SJSA1 (cell line): ENCODE measurements at places on chromosomes 2 and 18.

- no peak for DNase-seq
Measured at GRCh38 chr18:57831597-57832377, 28.7 kb upstream of the ATP8B1 start.

- no peak for DNase-seq
Measured at GRCh38 chr2:175342085-175342484, 160.6 kb upstream of the ATP5MC3 start.

- DNase-seq: no peak
Measured at GRCh38 chr18:78090584-78090983, 840.9 kb downstream of the GALR1 start.

- peak; percentile 69 for DNase-seq
Measured at GRCh38 chr2:190578158-190579057, 43.9 kb upstream of the NEMP2 start.

- no peak for DNase-seq
Measured at GRCh38 chr18:72692086-72692485, 147.9 kb upstream of the CBLN2 start.

GRCh38 chr2:219042750-219043149, 1.4 kb upstream of the CFAP65 start:
- DNase-seq: no peak

DNA sequence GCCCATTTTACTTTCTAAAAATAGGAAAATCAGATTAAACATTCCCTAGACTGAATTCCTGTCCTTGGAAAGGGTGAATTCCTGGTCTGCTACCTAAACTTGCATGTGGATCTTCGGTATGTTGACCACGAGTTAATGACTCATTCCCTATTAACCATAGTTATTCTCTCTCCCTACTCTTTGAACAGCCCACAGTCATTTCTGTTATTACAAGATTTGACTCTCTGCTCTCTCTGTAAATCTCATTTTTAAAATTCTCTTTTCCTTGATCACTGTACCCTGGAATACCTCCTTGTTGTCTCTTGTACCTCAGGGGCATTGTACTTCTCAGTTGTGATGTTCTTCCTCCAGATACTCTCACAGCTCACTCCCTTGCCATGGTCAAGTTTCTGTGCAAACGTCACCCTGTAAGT, 92.0 kb upstream of the GULP1 start:
- DNase-seq: no peak

GRCh38 chr2:109659396-109660045, 45.4 kb downstream of the SOWAHC start:
- DNase-seq: no peak

DNA sequence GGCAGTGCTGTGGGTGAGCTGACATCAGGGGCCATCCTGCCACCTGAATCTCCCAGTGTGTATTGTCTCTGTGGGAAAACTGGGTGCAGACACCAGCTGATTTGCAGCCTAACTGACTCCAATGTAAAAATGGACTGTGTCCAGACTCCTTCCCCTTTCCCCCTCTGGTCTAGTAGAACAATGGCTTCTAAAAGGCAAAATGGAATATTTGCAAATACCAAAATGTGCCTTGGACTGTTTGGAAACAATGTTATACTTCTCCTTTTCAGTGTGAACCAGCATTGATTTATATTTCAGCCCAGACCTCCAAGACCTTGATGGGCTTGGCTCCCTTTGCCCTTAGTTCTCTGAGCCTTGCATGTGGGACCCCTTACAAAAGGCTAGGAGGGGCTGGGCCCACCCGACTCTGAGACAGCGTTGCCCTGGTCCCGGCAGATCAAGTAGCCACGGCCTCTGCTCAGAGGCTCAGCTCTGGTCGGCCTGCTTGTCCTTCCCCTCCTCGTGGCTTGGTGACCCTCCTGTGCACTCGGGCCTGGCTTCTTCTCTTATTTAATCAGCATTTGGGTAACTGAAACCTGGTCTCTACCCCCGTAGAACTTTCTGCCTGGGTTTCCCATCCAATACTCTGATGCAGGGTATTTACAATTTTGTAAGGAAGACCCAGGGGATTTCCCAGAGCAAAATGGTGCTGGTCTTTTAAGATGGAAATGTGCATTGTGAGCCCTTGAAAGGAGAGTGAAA, 18.0 kb upstream of the ACKR3 start:
- no peak for DNase-seq

- peak; percentile 65 for DNase-seq
Measured at GRCh38 chr2:177543007-177543760, 150.6 kb downstream of the AGPS start.

- no peak for DNase-seq
Measured at GRCh38 chr18:54766634-54767033, 61.6 kb upstream of the RAB27B start.

GRCh38 chr2:117523267-117523666, 291.2 kb upstream of the DDX18 start:
- DNase-seq: no peak

- DNase-seq: no peak
Measured at GRCh38 chr2:208371634-208371935, 35.0 kb upstream of the PTH2R start.

- DNase-seq: peak; percentile 52
Measured at GRCh38 chr18:58998401-58999203, 133.9 kb downstream of the ZNF532 start.

DNA sequence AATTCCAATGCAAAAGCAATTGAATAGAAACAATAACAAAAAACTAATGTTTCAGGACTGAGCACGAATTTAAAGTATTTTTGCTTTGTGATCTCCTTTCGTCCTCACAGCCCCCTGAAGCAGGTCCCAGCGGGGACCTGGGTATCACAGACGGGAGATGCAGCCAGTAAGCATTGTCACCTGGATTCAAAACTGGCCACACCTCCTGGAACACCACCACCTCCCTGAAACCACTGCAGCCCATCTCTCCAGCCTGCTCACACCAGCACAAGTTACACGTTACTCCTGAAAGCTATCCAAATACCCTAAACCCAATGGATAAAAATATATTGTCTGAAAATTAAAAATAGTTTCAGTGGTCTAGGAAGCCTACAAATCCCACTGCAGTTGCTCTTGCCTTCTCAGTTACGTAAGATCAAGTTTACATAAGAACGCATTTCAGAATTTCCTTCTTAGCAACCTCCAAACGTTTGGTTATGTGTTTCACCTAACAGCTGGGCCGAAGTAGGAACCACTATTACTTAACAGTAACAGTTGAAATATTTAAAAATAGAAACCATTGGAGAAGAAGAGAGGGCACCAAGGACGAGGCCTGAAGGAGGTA, 178.0 kb downstream of the HDAC4 start:
- DNase-seq: no peak

GRCh38 chr2:109214651-109215371, 85.8 kb downstream of the SH3RF3 start:
- DNase-seq: no peak

DNA sequence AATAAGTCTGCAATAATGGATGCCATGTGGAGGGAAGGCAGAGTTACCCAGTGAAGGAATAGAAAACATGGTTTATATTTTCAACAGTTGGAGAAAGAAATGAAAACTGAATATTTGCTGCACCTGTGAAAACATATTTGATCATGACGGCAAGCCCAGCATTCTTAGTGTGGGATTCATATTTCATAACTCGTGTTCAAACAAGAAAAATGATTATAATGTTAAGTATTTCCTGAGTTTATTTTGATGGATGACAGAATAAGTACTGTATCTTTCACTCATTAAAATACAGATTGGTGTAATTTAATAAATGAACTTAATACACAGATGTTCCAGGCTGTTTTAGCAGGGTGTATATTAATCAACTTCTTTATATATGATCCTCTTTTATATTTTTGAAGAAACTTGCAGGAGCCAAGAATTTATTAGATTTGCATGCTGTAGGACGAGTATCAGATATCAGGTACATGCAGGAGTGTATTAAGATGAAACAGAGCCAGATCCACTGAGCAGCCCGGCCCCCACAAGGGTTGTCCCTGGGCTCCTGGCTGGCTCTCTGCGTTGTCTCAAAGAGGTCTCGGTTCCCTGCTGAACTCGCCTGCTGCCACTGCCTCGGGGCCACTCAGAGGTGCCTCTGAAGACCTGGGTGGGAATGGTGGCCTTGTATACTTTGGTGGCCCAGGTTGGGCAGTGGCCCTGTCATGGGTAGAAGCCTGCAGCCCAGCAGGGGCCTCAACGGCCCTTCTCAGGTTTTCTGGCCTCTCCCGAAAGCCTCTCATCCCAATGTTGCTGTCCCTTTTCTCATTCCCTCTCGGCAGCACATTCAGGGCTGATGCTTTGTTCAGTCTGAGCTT, 95.0 kb upstream of the LDAH start:
- no peak for DNase-seq

- DNase-seq: no peak
Measured at GRCh38 chr2:119857742-119858141, 98.0 kb downstream of the PTPN4 start.

GRCh38 chr2:86441392-86441881, 266 bp downstream of the KDM3A start:
- no peak for DNase-seq

GRCh38 chr18:22378672-22379282, 38.9 kb downstream of the CTAGE1 start:
- peak; percentile 16 for DNase-seq

GRCh38 chr2:231655894-231656293, 52.4 kb upstream of the PTMA start:
- DNase-seq: no peak
